GM20000 (cell line): ENCODE measurements at places on chromosomes 12 and 14.
A peak's percentile ranks its signal among the peaks of the same experiment; 100 is the strongest.

DNA sequence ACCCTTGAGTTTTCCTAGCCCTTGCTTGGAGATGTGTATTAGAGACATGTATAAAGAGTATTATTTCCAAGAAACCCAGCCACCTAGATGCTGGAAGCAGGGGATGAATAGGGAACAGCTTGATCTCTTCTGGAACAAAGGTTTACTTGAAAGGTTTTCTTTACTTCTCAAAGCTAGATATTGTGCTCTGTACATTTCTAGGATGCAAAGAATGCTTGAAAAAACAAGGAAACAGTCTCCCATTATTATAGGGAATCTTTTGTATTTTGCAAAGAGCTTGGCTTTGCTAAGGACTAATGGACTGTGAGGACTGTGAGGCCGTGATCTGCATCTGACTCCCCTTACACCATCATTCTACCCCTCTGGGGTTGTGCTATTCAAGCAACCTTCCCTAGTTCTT lies 77.9 kb downstream of the PRICKLE1 start:
- DNase-seq: no peak

DNA sequence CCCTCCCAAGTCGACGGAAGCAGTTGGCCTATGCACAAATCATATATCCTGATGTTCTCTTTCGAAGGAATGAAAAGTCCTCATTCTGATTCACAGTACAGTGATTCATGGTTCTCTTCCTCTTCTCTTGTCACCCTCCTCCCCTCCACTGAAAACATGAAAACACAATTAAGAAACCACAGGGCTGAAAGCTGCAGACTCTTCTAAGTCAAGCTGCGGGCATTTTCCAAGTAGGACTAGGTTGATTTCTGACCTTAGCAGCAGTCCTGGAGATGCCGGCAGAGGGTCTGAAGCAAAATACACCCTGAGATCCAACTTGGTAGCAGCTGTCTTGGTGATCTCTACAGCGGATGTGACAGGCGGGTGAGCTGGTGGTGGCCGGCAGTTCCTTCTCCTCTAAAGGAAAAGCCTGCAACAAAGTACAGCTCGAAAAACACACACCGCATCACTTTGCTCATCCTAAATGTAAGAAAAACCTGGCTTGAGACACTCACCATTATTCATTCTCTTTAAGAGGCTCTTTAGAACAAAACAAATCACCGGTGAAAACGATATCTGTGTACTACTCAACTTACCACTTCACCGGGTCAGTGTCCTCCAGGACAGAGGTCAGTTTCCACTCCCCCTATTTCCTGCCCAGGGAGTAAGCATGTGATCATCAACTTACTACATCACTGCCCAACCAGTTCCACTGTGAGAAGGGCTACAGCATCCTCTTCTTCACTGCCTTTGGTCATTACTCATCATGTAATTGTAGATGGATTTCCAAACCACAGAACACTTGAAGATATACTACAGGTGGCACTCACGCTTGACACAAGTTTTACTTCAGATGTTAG lies 6.0 kb downstream of the TMCC3 start:
- no peak for DNase-seq

- DNase-seq: no peak
Measured at GRCh38 chr14:61484031-61484430, 162.7 kb downstream of the PRKCH start.

DNA sequence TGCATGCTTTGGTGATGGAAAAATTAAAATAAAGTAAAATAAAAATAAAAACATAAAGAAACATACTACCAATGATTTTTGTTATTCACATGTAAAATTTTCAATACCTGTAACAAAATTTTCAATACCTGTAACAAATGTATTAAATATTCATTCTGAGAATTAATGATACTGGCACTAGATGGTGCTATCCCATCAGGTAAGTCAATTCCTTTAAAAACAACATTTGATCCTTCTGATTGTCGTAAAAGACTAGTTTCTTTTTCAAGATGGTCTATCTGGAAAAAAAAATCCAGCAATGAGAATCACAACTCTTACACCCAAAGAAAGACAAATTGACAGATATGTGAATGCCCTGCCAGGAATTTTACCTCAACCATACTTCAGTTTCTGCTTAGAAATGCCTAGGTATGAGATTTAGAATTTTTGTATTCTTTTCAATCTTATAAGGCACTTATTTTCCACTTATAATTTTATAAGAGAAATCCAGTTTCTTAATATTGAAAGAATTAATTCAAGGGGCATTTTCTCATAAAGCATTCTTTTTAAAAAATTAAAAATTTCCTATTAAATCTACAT lies 30.7 kb downstream of the CEP290 start:
- DNase-seq: peak; percentile 21

DNA sequence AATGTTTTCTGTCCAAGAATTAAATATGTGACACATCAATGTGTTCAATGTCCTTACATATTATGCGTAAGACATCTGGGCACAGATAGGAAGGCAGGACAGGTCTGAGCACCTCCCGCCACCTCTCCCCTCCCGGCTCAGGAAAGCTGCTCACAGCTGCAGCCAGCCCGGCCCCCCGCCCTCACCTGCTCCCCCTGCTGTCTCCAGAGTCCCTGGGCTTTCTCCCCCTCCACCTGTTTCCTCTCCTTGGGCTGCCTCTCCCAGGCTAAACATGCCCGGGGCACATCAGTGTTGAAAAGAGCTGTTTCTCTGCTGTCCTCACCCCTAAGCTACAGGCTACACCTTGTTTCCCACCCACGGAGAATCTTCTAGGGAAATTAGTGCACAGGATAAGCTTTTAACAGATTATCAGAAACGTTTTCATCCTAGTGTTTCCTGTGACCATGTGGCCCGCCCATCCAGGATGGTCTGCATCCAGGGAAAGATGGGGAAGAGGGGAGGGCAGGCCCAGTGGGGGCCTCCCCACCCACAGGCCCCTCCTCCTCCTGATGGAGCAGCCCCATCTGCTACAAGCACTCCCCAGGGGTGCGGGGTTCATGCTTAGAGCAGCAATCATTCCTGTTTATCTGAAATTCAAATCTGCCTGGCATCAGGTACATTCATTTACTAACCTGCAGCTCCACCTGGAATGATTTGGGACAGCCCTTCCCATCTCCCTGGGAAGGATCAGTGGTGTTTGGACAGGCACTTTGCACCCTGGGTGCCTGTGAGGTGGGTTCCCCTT lies 273.8 kb upstream of the SFSWAP start:
- DNase-seq: no peak

DNA sequence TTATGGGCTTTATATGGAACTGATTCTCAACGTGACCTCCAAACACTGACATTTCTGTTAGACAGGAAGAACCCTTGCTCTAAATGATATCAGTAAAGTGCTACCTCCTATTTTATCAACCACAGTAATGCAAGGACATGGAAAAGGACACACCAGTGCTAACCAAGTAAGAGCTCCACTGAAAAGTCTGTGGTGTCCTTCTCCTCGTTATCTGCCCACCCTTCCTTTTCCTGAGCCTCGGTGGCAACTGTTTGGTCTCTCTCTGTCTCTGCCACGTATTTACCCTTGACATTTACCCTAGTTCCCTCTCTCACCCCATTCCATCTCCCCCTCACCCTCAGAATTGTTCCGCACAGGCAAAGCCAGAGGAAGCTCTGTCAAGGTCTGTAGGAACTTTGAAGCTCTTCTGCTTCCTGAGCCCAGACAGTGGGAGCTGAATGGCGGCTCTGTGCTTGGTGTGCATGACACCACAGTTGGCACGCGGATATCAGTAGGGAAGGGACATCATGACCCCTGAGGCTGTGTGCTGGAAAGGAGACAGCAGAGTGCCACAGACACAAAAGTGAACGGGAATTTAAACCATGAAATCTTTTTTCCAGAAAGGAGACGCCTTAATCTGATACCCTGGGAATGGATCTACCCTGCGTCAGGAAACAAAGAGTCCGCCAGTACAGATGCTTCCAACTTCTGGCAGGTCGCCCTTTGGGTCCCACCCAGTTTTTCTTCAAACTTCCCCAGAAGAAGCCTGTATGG lies 50.8 kb downstream of the NTN4 start:
- no peak for DNase-seq

- DNase-seq: no peak
Measured at GRCh38 chr12:52203079-52203921, 11.5 kb upstream of the KRT80 start.

- no peak for DNase-seq
Measured at GRCh38 chr12:29844667-29845066, 60.9 kb upstream of the TMTC1 start.

DNA sequence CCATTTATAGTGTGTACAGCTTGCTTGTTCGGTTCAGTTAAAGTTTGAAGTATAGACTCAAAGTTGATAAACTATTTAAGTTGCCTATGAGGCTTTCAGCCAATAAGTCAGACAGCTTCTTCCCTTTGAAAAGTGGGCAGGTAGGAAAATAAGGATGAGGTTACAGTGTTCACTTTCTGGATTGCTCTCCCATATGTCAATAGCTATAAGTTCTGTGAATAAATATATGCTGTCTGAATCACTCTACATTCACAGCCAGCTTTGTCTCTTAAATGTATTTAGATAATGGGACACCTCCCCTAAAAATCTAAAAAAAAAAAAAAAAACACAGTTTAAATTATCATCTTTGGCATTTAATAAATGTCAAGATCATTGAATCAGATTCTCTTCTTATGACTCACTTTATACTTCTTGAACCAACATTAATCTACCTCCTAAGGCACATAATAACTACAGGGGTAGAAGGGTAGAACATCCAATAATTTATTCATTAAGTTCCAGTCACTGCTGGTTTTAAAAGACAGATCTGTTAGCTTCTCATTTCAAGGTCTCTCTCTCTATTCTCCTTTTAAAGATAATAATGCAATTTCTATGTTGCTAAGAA lies 126.4 kb upstream of the PCED1B start:
- DNase-seq: no peak
